Right lung (tissue), 10 donors: ENCODE measurements at places on chromosomes 4 and X.
A peak's percentile ranks its signal among the peaks of the same experiment; 100 is the strongest.

GRCh38 chrX:120309873-120310705 lies 1.2 kb downstream of the TMEM255A start:
- DNase-seq, result no peak

DNA sequence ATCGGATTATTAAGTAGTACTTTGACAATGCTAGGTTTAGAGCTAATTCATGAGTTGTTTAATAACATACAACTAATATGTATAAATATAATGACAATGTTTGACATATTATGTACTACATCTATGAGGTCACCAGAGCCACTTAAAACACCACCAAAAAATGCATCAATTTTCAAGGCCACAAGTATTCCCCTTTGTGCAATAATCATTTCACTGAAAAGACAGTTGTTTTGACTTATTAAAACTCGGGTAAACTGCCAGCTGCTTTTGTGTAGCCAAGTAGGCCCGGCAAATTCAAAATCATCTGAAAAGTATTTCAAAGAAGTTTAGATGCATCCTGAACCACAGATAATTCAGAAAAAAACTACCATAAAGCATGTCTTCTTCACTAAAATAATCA lies 48.7 kb downstream of the CLOCK start:
- peak; percentile 2 for DNase-seq

DNA sequence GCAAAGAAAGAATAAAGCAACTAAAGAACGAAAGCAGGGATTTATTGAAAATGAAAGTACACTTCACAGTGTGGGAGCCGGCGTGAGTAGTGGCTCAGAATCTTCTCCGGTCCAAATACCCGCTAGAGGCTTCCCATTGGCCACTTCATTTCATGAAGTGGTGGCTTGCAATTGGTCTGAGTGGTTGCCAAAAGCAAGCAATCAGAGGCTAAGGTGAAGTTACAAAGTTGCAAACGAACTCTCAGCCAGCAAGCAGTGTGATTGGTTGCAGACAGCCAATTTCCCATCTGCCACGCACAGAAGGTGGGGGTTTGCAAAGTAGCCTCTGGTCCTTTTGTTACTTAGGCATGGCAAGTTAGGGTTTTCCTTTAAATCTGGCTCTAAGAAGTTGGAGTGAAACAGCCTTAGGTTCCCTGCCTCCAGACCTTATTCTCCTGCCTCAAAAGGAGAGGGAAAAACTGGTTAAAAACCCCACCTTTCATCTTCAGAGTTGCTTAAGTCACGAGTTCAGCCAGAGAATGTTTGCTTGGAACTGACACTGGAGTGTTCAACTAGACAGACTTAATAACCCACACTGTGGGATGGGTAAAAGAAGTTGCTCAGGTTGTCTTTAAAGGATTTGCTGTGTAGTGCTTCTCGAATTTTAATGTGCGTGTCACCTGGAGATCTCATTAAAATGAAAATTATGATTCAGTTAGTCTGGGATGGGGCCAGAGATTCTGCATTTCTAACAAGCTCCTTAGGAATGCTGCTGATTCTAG lies 6.9 kb upstream of the CLOCK start:
- DNase-seq, result no peak

- no peak for DNase-seq
Observed at GRCh38 chr4:1978226-1978625, 30.5 kb downstream of the NELFA start.

DNA sequence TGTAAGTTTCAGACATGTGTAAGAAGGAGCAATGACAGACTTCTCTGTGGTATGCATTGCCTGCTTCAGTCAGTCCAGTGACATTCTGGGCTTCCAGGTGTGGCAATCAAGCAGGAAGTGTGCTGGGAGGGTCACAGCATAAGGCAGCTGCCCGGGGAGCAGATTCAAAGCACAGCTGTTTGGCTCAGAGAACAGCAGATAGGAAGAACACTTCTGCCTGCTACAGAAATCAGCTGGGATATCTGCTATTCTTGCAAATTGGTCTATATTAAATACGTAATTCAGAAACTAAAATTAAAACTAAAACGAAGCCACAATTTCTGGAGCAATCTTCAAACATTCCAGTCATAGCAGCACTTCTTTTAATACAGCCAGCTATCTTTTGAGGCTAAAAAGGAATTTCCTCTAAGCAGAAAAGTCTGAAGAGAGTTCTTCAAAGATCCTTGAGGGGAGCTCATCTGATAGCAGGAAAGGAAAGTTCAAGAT lies 47.5 kb upstream of the GALNT7 start:
- DNase-seq, result peak; percentile 11

DNA sequence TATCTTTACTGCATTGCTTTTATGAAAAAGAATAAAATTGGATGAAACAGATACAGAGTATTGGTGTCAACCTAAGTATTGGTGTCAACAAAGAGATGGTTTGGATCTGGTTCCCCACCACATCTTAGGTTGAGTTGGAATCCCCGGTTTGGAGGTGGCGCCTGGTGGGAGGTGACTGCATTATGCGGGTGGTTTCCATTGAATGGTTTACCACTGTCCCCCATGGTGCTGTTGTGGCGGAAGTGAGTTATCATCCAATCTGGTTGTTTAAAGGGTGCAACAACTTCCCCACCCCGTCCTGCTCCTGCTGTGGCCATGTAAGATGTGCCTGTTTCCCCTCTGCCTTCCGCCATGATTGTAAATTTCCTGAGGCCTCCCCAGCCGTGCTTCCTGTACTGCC lies 52.8 kb upstream of the CD99 start:
- DNase-seq, result no peak

GRCh38 chrX:124348182-124348581 lies 1.8 kb downstream of the SH2D1A start:
- DNase-seq, result no peak

DNA sequence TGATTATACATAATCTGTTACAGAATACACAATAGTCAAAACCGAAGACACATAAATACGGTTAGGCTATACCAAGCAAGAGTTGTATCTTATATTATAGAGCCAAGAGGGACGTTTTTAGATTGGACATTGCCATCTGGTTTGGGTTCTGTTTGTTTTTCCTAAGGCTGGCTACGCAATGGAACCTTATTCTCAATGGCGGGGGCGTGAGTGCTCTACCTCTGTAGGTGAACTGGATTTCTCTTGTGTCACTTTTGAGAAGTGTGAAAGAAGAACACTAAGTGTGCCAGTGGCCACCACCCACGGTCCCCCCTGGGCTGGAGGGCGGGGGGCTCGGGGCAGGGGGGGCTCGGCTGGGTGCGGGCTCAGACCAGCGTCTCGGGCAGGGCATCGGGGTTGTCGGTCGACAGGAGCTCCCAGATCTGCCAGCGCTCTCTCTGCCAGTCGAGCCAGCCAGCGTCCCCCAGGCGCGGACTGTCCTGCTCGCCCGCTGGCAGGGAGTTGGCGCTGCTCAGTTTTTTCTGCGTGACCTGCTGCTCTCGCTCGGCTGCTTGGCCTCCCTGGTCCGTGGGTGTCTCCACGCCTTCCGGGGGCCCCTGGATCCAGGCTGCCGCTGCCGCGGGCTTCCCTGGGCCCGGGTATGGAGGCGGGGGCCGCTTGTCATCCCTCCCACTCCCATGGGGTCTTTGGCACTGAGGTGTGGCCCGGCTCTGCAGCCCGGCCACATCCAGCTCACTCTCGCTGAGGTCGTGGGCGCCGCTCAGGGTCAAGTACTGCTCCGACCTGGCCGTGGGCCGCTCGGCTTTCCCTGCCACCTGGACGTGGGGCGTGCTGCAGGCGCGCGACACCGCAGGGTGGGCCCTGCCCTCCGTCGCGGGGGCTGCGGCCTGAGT lies 27.6 kb downstream of the HCCS start:
- no peak for DNase-seq

GRCh38 chr4:24032371-24032989 lies 142.6 kb upstream of the PPARGC1A start:
- DNase-seq, result no peak

GRCh38 chr4:76188149-76188548 lies 25.5 kb downstream of the SCARB2 start:
- DNase-seq, result no peak

DNA sequence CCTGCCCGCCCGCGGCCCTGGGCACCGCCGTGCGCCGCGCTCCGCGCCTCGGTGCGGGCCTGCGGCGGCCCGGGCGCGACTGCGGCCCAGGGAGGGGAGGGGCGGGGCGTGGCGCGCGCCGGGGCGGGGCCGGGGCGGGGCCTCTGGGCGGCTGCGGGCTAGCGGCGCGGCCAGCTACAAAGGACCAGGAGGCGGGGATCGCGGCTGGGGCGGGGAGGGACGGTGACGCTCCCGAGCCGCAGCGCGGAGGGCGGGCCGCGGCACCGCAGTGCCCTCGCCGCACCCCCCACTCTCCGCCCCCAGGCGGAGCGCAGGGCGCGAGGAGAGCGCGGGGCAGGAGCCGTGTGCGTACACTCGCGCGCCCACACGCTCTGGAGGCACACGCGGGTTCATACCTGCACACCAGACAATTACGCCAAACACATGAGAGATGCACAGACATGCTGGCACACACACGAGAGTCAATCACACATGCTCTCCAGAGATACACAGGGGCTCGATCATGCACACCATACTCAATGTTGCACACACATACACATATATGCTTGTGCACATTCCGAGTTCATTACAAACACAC lies at the start of gene CRMP1:
TSS of gene CRMP1 (minus strand) at position 83 of the 577 bp plus-strand sequence. CDS start 117 bp downstream, outside the sequence.
- no peak for DNase-seq

GRCh38 chr4:53015681-53016080 lies 153.6 kb downstream of the RASL11B start:
- peak; percentile 53 for DNase-seq

- DNase-seq, result no peak
Observed at GRCh38 chrX:153580700-153581386, 18.1 kb downstream of the CCNQ start.

DNA sequence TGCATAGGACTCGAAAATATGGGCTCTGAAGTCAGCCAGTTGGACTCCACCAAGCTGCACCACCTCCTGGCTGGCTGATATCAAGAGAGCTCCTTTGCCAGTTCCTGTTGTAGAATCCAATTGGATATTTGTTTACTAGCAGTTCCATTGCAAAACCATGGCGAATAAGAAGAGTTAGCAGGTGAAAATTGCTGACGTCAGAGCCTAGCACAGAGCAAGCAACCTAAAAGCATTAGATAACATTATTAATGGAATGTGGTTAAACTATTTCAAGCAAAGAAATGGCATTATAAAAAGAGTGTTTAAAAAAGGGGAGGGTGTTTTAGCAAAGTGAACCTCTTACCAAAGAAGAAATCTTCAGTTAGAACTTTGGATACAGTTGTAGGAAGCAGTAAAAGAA lies 1816.3 kb upstream of the TENM3 start:
- no peak for DNase-seq

- DNase-seq, result no peak
Observed at GRCh38 chr4:66160606-66161005, 490.3 kb upstream of the EPHA5 start.

DNA sequence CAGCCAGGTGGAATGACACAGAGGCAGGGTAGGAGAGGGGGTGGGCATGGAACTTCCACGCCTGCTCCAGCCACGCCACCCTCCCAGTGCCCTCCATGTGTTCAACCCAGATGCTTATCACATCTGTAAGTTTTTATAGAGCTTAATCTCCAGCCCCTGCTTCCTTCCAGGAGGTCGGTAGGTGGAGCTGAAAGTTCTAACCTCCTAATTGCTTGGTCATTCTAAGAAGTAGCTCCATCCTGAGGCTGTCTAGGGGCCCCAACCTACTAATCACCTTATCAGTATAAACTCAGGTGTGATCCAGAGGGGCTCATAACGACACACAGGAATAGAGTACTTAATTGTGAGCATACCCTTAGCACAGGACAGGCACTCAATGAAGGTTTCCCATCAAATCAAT lies 18.3 kb downstream of the QDPR start:
- no peak for DNase-seq

GRCh38 chr4:160423879-160424451 lies 1321.1 kb downstream of the RAPGEF2 start:
- no peak for DNase-seq

DNA sequence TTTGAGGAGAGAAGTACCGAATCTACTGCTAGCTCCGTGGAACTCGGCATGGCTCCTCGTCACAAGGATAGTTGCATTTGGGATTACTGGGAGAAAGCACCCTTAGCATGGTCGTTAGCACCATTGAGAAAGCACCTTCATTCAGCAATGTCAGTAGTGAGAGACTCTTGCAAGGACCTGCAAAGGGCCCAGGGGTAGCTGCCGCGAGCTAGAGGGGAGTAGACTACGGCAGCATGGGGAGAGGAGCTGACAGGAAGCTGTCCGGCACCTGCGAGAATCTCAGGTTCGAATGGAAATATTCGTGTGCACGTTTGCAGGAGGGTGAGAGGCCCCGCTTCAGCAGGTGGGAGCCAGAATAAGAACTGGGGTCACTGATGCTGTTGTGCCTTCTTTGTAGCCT lies 20.2 kb downstream of the TLR10 start:
- no peak for DNase-seq

GRCh38 chr4:154618708-154619315 lies 6.4 kb upstream of the FGG start:
- DNase-seq, result no peak

DNA sequence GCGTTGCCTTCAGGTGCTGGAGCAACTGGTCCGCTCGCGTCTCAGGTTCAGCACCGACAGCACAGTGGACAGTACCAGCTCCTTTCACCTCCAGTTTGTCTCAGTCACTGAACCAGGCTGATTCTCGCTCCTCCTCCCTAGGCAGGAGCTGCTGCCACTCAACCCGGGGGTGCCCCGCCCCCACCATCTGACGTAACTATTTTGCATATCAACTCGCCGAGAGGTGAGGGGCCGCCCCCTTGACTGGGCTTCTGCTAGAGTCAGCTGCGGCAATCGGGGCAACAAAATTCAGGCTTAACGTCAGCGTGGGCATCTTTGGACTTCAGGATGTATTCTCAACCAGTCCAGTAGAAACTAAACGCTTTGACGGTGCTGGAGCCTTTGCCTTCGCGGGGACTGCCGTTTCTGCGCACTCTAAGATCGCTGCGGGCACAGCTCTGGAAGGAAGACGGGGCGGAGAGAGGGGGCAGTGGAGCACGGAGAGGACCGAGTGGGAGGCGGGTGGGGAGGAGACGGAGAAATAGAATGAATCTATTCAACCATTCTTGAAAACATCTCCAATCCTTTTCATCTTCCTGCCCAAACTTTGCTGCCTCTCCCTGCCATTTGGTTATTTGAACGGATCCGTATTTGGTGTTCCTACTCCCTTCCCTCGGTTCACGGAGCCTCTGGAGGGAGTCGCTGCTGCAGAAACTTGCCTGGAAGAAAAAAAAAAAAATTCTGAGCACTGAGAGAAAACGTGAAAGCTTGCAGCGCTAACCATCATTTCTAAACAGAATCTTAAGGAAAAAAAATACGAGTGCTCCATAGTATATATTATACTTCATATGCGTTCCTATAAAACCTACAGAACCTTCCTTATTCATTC lies at the start of gene FSTL5:
TSS of gene FSTL5 (minus strand) at position 109 of the 868 bp plus-strand sequence. CDS start 52,604 bp downstream, outside the sequence.
- DNase-seq, result peak; percentile 21

DNA sequence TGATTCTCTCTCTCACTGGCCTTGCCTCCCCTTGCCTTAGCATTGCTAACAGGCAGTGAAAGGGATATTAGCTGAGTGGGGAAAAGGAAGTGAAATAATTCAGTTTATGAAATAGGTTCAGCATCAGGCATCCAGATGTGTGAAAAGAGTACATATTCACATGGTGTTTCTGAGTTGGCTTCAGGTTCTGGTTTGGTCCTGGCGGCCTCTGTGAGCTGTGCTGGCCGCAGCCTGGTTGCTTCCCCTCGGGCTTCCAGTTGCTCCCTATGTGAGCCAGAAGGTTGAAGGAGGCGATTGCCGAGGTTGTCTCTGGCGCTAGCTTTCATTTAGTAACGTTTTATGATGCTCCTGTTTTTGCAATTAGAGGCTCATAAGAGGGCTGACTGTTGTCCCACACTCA lies 99.1 kb upstream of the TLR2 start:
- no peak for DNase-seq

- no peak for DNase-seq
Observed at GRCh38 chr4:72767618-72768302, 198.7 kb upstream of the ADAMTS3 start.

GRCh38 chr4:145709843-145710242 lies 29.9 kb downstream of the C4orf51 start:
- DNase-seq, result no peak

GRCh38 chr4:2075987-2076907 lies 17.1 kb downstream of the NAT8L start:
- DNase-seq, result no peak
